Calu3 (cell line): ENCODE measurements at places on chromosomes 1 and 21.

DNA sequence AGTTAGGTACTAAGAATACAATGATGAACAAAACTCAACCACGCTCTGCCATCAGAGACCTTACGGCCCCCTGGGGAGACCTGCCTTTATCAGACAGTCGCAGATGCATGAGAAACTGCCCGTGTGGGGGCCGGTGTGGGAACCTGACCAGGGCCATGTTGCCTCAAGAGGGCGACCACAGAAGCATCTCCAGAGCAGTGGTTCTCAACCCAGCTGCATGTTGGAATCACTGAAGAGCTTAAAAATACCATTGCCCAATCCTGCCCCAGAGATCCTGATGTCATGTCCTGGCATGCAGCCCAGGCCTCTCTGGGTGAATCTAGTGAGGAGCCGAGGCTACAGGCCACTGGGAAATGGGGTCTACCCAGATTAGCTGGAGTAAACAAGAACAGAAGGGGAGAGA lies 108.7 kb downstream of the PRDM2 start:
- no peak for DNase-seq

DNA sequence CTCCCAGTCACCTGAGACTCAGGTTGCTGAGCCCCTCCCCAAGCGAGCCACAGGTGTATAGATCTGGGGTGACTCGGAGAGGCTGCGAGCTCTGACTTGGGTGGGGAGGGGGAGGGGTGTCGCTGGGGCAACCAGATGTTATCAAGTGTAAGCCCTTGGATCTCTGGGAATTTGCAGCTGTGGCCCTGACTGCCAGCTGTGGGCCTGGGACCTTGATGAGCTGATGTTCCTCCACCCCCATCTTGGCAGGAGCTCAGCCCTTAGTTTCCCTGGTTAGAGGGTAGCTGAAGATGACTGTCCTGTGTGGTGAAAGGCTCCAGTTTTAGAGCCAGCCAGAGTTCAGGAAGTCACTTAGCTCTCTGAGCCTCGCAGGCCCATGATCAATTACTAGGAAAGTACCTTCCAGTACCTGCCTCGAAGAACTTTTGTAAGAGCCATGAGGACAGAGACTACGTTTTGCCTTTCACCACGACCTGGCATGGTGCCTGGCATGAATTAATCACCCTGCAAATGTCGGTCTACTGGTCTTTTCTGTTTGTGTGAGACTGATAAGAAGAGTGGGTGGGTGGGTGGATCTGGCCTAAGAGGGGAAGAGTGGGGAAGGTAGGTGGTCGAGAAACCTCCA lies 55.8 kb downstream of the YARS1 start:
- DNase-seq = peak; percentile 90

DNA sequence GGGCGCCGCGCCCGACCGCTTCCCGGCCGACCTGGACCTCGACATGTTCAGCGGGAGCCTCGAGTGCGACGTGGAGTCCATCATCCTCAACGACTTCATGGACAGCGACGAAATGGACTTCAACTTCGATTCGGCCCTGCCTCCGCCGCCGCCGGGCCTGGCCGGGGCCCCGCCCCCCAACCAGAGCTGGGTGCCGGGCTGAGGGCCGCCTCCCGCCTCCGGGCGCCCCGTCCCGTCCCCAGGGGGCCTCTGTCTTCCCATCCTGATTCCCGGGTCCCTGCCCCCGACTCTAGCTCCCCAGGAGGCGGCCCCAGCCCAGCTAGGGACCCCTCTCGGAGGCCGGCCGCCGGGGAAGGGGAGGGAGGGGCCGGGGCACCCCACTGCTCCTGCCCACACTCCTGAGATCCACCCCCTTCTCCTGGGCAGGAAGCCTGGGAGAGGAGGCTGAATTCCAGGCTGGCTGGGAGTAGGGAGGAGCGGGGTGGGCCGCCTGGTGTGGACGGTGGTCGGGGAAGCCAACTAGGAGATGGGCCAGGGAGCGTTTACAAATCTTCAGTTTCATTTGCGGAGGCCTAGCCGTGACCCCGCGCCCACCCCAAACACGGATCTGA lies 21.4 kb downstream of the FOXO6 start:
- DNase-seq = peak; percentile 55

DNA sequence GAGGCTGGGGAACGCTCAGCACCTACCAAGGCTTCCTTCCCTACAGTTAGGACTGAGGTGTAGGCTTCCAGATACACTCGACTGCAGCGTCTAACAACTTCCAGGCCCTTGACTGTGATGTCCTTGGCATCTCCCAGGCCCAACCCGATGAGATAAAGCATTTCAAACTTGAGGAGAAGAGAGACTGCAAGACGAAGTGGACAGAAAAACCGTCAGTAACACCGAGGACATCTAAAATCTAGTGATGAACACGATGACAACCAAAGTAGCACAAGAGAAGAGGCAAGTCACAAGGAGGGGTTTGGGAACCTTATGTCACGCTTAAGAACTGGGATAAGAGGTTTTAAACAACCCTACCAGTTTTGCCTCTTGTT lies 314 bp downstream of the DPH5 start:
- peak; percentile 2 for DNase-seq

GRCh38 chr1:156860113-156860627 lies 495 bp upstream of the NTRK1 start:
- peak; percentile 63 for DNase-seq

DNA sequence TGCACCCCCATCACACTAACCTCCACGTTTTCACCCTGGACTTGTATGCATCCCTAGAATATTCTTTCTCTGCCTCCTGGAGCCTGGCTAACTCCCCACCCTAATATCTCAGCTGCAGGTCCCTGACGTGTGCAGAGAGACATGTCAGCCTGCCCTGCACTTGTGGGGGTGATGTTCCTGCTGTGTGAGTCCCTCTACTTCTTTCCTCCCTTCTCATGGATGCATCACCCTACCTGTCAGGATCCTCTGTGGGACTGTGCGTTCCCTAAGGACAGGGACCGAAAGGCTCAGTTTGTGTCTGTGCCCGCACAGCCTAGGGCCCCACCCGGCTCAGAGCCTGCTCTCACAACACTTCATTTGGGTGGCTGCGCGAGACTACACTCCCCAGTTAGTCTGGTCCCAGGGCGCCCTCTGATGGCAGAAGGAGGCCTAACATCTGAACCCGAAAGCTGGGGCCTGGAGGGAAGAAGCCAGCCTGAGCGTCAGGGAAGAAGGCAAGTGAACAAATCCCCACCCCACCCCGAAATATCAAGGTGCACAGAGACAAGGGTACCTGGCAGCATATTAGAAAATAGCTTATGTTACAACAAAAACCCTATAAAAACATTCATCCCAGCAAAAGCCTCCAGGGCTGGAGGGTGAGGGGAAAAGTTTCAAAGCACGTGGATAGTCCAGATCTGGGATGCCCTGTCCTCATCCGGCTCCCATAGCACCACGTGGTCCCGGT lies 3.7 kb downstream of the CD52 start:
- peak; percentile 88 for DNase-seq

DNA sequence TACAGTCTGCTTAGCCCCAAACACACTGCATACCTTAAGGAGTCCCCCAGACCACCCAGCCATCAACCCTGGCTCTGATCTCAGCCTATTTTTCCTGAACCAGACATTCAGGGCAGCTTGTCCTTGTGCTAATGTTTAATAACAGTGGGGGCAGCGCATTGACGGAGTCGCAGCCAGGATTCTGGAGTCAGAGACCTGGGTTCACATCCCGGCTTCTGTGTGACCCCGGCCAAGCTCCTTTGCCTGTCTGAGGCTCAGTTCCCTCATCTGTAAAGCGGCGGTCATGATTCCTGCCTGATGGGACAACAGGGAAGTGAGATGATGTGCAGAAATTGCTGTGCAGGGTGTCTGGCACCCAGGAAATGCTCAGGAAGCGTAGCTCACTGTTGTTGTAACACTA lies 63.1 kb downstream of the MATN1 start:
- DNase-seq = no peak

DNA sequence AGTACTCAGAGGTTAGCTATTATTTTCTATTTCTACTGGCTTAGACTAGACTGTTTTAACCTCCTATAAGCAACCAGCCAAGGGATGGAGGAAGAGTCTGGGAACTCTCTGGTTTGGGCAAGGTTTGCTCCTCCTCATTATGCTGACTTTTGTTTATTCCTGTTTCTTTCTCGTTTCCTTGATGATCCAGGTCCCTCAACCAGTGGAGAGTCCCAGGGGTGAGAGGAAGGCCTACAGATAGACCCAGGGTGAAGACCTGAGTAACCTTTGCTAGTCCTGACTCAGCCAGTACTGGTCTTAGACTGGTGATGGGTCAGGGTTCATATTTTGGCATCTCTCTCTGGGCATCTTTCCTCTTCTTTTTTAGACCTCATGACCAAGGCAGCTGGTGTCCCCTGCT lies 5.4 kb downstream of the TUFT1 start:
- no peak for DNase-seq

- DNase-seq = no peak
These were observed 67.2 kb downstream of the RPAP2 start for GRCh38 chr1:92366040-92366395.

GRCh38 chr1:40782371-40782956 lies 1.1 kb upstream of the KCNQ4 start:
- peak; percentile 28 for DNase-seq

- DNase-seq = no peak
These were observed 68.5 kb upstream of the HSD17B7 start for GRCh38 chr1:162722036-162722435.

- DNase-seq = no peak
These were observed 14.0 kb downstream of the GTF2B start for GRCh38 chr1:88877382-88877825.

- no peak for DNase-seq
These were observed 580.4 kb downstream of the USP25 start for GRCh38 chr21:16310176-16310575.

DNA sequence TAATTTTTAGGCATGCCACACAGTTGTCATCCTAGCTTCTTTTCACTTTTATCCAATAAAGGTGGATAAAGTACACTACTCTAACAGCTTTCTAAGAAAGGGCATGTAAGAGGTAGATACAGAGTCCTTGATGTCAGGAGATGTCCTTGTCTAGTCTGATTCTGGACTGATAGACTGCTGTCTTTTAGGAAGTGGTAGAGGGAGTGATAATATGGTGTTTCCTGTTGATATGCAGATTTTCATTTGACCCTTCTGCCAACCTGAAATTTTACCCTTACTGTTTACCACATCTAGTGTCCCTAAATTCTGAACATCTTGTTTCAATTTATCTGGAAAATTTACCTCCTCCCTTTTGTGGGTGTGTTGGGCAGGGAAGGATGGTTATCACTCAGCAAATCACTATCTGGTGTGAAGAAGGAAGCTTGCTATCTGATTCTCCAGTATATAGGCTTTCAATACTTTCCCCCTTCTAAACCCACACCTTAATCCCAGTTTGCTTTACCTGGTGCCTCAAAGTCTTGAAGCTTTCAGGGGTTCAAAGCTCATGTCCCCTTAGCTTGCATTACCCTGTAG lies 354.9 kb upstream of the SNX7 start:
- DNase-seq = no peak

DNA sequence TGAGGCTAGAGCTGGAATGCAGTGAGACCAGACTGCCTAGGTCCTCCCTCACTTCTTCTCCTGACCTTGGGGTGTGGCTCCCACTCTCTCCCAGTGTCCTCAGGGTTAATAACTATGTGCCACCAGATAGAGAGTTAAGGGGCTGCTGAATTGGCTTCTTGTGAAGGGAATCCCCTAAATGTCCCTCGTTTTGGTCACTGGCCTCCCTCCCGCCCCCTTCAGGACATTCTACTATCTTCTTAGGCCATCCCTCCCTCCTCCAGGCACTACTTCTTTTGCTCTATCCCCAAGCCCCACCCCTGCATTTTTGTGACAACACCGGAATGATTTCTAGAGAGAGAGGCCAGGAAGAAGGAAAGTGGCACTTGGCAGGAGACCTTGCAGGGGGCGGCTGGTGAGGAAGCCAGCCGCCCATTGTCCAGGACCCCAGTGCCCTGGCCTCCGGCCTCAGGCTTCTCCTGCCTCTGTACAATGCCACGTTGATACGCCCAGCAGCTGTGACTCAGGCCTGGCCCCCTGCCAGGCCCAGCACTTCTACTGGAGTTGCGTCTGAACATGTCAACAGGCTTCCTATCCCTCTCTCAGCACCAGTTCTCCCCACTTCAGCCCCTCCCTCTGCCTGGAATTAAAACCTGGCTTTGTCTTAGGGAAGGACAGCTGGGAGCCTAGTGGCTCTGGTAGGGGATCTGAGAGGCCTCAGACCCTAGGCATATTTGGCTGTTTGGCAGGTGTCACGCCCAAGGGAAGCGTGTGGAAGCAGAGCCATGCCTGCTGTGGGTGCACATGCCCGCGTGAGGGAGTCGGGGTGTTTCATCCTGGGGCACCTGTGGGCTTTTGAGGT lies 9.1 kb downstream of the LMNA start:
- DNase-seq = peak; percentile 97

DNA sequence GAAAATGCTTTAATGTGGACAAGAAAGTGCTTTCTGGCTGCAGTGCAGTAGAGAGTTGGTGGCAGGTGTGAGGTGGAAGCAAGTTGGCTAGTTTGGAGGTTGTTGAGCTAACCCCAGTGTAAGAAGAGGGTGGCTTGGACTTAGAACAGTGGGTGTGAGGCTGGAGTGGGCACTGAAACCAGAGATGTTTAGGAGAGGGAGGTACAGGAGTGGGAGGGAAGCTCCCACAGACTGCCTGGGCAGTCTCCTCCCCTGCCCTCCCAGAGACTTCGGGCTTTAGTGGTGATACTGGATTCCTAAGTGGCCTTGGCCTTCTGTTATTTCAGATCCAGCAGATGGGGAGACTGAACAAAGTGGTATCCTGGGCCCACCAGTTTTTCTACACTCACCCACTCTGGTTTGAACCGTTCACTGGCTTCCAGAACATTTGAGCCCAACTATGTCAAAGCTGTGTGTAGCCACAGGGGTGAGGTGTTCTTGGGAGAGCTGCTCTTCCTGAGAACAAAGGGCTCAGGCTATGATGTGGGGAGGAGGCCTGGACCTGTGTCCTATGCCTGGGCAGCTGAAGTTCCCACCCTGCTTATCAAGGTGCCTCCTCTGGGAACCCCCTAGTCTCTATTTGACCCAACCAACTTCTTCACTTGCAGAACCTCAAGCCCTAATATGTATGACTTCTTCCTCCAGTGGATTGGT lies 19.9 kb upstream of the CYP4A11 start:
- no peak for DNase-seq

- DNase-seq = no peak
These were observed 35.2 kb downstream of the PEX14 start for GRCh38 chr1:10509809-10510509.

DNA sequence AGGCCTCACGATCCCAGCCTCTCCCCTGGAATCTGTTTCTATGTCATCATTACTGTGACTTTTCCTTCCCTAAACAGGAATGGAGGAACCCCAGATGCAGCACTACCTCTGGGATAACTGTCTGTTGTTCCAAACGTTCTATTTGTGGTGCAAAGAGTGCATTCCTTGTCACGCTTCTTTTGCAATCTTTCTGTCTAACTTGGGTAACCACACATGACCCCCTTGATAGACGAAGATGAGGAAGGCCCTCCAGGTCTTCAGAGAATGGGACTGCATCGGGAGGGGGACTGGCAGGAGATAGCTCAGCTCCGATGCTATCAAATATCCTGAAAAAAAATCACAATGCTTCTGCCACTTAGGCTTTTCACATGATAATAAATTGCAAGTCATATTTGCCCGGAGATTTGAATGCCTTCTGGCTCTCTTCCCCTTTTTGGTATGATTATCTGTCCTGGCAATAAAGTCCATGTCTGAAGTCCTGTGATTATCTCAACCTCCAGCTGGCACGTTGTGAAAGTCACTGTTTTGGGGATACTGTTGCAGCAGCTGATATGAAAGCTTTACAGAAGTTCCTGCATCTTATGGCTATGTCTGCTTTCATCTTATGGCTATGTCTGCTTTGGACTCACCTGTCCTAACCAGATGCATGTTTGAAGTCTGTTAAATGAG lies 148.7 kb upstream of the LMO4 start:
- no peak for DNase-seq

- no peak for DNase-seq
These were observed 244.6 kb upstream of the NEGR1 start for GRCh38 chr1:72526926-72527325.
